ENCODE measurements at places on chromosomes 1 and 21.
A peak's percentile ranks its signal among the peaks of the same experiment; 100 is the strongest.

DNA sequence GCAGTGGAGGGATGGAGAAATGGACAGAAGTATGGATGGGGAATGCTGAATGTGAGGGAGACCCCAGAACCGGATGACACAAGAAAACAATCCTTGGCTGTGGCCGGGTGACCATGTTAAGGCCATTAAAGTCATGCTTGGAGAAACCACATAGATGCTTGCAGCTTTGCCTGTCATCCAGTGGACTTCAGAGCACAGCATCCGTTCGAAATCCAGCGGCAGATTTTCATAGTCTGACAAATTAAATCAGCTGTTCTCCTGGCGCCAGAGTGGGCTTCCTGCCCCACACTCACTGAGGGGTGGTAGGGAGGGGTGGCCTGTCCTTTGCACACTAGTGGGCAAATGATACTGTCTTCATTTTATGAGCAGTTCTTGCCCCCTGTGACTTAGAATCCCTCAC is 35.1 kb downstream of the ABCG1 start:
- no peak for DNase-seq

- DNase-seq = peak; percentile 34
These were observed 992 bp downstream of the TENT5C start for GRCh38 chr1:117606649-117607430.

DNA sequence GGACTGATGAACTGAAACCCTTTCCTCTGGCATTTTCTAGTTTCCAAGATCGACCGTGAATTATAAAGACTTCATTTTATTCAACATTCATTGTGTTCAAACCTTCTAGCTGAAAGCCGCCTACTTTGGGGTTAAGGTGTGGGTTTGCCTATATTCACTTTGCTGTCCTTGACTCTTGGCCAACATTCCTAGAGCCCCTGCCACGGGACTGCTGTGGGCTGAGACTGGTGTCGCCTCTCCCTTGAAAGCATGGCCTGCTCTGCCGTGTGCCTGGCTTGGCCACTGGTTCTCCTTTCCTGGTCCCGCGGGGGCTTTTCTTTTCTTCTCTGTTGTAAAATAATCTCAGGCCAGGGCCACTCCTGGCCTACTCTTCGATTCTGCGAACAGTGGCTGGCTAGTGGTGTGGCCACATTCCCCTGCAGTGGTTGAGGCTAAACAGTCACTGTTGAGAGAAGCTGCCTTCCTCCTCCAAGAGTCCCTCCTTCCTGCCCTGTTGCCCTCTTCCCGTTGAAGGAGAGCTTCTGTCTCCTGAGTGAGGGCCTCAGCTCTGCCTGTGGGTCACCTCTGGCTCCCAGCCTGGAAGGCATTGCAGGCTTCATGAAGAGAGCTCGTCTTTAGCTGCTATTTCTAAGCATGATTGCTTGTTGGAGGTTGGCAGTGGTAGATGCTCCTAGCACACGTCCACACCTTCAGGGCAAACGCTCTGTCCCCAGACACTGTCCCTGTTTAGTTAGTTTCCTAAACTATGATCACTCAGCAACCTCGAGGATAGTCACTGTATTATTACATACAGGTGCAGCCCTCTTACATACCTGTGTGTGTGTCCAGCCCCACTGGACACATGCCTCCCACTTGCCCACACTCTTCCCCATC is 80.5 kb downstream of the GALNT2 start:
- no peak for DNase-seq

DNA sequence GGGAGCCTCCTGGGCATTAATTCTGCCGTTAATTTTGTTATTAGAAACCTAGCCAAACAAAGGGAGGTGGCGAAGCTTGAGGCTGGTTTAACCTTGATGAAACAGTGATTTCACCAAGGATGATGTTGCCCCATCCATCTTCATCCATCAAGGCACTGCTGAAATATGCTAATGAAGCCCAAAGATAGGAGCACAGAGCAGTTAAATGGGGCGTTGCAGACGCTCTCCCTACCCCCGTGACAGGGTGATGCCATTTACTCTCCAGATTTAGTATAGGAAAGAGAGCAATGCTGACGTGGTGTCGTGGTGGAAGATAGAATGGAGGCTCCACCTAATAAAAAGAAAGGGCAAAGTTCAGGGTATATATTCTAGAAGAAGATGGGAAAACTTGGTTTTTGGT is 84.0 kb downstream of the PBX1 start:
- DNase-seq = no peak

- peak; percentile 46 for DNase-seq
These were observed at the start of gene TMEM240 for GRCh38 chr1:1540090-1540817. Gene TMEM240 (minus strand): TSS chr1:1540624. CDS start chr1:1540346, 278 bp downstream.

- DNase-seq = no peak
These were observed 55.3 kb upstream of the DSCAM start for GRCh38 chr21:40902299-40902698.

GRCh38 chr1:108865316-108865910 is 8.5 kb upstream of the AKNAD1 start:
- no peak for DNase-seq

DNA sequence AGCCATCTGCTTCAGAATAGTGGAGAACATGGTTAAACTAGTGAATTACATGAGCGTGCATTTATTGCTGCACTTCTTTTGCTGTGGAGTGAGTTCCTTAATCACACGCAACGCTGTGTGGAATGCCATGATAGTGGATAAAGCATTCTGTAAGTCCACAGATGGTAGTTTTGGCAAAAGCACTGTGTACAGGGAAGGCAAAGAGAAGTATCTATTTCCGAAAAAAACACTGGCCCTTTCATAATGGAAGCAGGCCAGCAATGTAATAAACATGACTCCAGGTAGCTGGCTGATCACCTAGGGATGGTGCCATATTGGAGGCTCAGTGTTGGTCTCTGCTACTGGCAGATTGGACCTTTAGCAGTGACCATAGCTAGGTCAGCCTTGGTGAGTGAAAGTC is 67.6 kb downstream of the FH start:
- DNase-seq = no peak

DNA sequence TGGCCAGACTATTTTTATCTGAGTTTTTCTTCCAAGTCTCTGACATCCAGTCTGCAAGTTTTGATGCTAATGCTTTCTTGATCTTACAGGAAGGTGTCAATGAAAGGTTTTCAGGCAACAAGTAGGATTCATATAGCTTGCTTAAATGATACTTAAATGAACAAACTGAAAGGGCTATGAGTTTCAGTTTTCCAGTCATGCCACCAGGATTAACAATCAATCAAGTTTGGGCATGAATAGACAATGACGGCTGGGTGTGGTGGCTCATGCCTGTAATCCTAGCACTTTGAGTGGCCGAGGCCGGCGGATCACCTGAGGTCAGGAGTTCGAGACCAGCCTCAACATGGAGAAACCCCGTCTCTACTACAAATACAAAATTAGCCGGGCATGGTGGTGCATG is 34.3 kb upstream of the SLC16A1 start:
- DNase-seq = no peak

DNA sequence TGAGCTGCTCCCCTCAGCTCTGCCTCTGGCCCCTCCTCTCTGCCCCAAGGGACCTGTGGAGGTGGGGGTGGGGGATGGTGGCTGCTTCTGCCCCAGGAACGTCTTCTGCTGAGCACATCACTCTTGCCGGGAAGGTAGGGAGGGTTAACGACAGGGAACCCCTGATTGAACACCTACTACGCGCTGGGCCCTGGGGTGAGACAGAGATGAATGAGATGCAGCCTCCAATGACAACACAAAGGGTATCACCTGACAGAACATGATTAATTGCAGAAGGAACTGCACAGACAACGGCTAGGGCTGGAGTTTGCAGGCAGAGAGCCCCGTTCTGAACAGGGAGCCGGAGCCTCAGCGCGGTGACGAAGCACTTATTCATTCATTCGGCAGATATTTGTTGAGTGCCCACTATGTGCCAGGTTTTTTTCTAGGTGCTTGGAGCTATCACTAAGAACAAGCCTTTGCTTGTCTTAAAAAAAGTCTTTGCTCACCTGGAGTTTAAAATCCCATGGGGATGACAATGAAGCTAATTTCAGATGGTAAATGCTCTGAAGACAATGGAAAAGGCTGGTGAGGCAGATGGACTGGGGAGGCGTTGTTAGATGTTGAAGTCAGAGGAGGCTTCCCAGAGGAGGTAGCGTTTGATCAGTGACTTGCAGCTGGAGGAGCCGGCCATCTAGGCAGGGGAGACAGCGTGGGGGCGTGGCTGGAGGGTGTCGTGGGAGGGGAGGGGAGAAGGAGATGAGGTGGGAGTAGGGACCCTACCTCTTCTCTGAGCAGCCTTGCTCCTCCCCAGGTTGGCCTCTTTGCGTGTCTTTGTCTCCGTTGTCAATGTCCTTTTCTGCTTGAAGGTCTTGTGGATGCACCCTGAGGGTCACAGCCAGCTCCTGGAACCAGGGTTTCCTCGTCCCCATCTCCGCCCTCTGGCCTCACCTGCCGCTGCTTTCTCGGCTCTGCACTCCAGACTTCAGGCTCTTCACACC is 103.1 kb upstream of the CSF3R start:
- DNase-seq = no peak

GRCh38 chr1:242836423-242836822 is 311.9 kb upstream of the PLD5 start:
- no peak for DNase-seq

DNA sequence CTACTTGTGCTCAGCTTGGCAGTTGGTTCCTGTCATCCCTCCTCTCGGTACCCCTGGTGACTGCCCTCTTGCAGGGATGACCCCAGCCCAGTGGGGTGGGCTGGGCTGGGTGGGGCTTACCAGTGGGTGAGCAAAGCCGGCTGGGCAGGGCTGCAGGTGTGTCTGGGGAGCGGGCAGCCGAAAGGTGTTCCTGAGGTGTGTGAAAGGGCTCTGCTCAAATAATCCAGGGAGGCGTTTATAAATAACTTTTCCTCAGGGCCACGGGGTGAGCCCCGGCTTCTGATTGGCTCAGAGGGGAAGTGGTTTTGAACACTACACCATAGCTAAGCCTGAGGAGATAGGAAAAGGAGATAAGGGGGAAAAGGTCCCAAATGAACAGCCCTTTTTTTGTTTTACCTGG is at the start of gene SLC26A9:
Gene SLC26A9, minus strand, starts transcription at position 212 of the 400 bp plus-strand sequence. CDS start 7,636 bp downstream, outside the sequence.
- DNase-seq = no peak

GRCh38 chr1:234528074-234528865 is 49.3 kb upstream of the TARBP1 start:
- no peak for DNase-seq

GRCh38 chr1:205169248-205169647 is 42.3 kb downstream of the DSTYK start:
- DNase-seq = no peak

GRCh38 chr1:78092643-78093042 is 46.9 kb downstream of the GIPC2 start:
- DNase-seq = no peak

GRCh38 chr1:207797229-207797973 is 45.5 kb downstream of the CD46 start:
- DNase-seq = peak; percentile 62

- no peak for DNase-seq
These were observed 15.8 kb downstream of the HSPG2 start for GRCh38 chr1:21921100-21921875.

- DNase-seq = no peak
These were observed 10.3 kb upstream of the CDCP2 start for GRCh38 chr1:54163051-54163450.

DNA sequence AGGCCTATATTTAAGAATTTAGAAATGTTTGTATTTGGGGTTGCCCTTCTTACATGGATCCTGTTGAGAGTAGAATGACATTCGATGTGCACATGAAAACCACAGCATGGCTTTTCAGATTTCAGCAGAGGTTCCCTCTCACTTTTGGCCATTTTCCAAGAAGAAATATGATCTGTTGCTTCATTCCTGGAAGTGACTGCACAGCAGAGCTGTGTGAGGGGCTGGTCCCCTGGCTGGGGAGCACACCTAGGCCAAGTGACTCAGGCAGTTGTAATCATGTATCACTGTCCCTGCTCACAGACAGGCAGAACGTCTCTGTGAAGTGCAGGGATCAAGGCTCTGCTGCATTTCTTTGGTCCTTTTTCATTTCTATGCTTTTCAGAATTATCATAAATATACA is 32.3 kb downstream of the AGT start:
- no peak for DNase-seq

DNA sequence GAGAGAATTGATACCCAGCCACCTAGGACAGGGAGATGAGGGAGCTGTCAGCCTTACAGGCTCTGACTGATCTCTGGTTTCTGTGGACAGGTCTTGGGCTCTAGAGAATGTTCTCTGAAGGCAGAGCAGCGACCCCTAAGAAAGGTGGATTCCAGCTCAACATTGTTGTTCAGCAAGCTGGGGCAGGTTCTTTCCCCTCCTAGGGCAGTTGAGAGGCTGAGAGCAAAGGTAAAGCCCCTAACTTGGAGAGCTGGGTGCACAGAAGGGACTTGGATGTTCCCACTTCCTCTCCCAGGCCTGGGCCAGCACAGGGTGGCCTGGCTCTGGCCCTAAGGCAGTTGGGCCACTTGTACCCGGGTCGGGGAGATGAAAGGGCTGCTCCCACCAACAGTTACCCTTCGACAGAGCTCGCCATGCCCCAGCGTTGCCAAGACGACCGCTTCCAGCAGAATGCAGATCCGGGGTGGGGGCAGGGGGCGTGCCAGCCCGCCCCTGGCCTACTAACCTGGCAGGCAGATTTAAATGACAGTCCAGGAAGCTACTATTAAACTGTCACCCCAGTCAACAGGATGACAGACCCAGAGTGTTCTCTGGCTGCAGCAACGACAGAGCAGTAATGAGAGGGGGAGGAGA is 31.6 kb downstream of the LRP8 start:
- no peak for DNase-seq

DNA sequence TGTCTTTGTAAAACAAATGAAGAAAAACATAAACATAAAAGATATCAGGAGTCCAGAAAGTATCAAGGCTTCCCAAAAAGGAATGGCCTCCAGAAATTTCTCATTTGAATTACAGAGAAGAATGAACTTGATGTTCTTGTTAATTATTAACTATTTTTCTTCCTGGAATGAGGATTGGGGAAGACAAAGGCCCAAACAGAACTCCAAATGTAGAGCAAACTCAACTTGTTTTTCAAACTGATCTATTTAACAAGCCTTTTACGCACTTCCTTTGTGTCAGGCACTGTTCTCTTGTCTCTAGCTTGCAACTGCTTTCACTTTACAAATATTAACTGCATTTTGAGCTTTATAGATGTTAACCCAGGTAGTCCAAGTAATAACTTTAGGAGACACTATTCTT is 45.5 kb downstream of the LAMC2 start:
- DNase-seq = no peak

GRCh38 chr1:87542697-87543096 is 214.0 kb downstream of the LMO4 start:
- DNase-seq = no peak

DNA sequence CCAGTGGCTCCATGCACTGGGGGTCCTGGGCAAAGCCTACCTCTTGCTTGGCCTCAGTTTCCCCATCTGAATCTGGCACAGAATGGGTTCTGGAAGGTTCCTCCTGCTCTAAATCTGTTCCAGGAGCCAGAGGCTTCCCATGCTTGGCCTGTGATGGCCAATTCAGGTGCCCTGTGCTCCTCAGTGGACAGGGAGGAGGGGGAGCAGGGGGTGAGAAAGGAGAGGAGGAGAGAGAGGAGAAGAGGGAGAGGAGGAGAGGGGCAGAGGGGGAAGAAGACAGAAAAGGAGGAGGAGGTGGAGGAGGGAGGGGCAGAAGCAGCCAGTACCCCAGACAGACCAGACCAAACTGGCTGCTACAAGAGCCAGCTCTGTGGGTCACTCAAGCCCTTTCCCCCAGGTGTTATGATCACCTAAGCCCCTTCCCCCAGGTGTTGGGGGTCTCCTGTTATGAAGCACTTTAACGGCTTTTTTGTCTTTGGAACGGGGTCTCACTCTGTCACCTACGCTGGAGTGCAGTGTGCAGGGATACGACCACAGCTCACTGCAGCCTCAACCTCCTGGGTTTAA is 43.7 kb downstream of the TRIM11 start:
- DNase-seq = no peak

GRCh38 chr1:92363401-92363800 is 64.5 kb downstream of the RPAP2 start:
- no peak for DNase-seq
